Type B pancreatic cell (in vitro differentiated cells): ENCODE measurements at places on chromosomes 12 and 14.

DNA sequence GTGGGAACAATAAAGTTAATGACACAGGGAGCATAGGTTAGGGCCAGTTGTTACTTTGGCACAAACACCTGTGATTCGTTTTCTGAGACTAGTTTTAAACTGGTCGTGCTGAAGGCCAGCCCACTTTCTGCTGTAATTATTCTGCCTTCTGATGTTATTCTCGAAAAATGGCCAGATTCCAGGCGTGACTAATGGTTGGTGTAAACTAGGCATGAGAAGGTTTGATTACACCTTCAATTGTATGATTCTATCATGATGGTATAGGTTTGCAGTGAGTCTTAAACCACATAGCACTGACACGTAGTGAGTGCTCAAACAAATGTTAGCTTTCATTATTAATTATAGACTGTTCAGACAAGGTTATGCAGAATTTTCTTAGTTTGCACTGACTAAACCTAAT is 39.0 kb downstream of the CKB start:
- no peak overlapping the region for H3K27ac ChIP-seq
- H3K4me1 ChIP-seq, result peaks cover 5% of the 10 kb centered on the region
- DNase-seq, result no peak
- H3K36me3 ChIP-seq, result peaks cover 33% of the 10 kb centered on the region

DNA sequence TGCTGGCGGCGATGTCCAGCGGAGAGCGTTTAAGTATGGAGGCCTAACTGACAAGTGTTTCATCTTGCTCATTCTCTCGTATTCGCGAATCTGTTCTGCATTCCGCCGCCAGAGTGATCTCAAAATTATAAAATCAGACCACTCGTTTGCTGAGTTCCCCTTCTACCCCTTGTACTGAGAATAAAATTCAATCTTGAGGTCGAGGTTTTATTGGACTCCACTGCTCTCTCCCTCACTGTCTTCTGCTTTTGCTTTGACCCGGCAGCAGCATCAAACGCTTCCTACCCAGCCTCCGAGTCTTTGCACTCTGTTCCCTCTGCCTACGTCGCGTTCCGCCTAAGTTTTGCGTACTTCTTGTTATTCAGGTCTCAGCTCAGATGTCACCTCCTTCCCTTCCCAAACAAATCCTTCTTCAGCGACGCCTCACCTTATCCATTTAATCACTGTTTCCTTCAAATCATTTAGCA is 462 bp downstream of the KNTC1 start:
- no peak overlapping the region for H3K4me3 ChIP-seq
- no peaks in the 10 kb centered on the region for H3K27me3 ChIP-seq
- peaks cover 19% of the 10 kb centered on the region for H3K4me1 ChIP-seq
- H3K36me3 ChIP-seq, result peaks cover 16% of the 10 kb centered on the region

DNA sequence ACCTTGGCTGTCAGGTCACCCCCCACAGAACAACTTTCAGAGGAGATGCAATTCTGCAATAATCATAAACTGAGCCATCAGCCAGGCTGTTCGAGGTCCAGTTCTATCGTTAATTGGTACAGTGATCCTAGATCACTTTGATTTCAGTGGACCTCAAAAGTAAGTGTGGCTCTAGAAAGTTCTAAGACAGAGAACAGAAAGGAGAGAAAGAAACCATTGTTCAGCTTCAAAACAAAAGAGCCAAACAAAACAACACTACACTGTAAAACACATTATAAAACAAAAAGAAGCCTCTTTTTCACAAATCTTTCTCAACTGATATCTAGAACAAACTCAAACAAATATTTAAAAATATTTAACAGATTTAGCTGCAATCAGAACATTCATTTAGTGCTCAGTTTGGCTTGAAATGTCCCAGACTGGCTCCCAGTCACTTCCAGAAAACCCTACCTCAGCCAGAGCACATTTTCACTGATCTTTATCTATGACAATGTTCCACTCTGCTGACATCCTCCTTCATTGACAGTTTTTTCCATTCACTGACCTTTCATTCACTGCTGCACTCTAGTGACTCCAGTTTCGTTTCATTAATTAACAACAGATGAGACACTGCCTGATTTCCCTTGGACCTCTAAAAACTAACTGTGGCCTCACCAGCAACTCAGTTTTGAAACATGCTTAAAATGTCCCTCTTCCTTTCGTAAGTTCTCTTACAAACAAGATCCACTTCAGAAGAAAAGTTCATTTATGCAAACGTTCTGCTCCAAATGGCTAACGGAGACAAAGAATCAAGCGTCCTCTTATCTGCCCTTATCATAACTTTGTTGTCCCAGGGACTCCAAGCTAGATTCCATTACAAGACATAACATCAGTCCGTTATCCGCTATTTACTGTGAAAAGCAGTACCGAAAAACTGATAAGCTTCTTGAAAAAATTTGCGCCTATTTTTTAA is 56.8 kb downstream of the DUSP16 start:
- DNase-seq, result no peak
- H3K36me3 ChIP-seq, result peaks cover 35% of the 10 kb centered on the region
- H3K4me1 ChIP-seq, result peaks cover 18% of the 10 kb centered on the region
- H3K27me3 ChIP-seq, result no peaks in the 10 kb centered on the region

- no peak for DNase-seq
- no peaks in the 10 kb centered on the region for H3K36me3 ChIP-seq
- H3K4me3 ChIP-seq, result no peak overlapping the region
- H3K4me1 ChIP-seq, result no peaks in the 10 kb centered on the region
- H3K27ac ChIP-seq, result no peak overlapping the region
These were observed 30.1 kb upstream of the CLEC14A start for GRCh38 chr14:38285962-38286361.

DNA sequence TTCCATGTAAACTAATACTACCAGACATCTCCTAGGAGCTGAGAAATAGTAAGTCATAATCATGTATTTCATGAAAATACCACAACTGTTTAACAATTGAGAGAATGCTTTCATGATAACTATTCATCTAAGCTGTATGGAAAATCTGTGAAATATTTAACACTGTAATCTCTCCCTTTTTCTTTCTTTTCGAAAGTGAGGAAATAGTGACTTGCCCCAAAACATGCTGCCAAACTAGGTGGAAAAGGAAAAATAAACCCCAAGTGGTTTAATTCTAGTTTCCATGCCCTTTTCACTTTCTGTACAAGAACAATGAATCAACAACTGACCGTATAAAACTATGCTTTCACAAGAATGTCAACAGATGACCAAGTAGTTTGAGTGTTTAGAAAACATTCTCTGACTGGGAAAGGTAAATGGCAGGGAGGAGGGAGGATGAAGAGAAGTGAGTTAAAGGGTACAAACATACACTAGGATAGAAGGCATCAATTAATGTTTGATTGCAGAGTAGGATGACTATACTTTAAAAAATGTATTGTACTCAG is 147.5 kb upstream of the AVPR1A start:
- no peak overlapping the region for H3K27ac ChIP-seq
- no peak overlapping the region for H3K4me3 ChIP-seq
- H3K36me3 ChIP-seq, result no peaks in the 10 kb centered on the region
- no peak for DNase-seq
- H3K27me3 ChIP-seq, result no peaks in the 10 kb centered on the region
- H3K4me1 ChIP-seq, result peaks cover 22% of the 10 kb centered on the region

- peak within 1 kb of the TSS; percentile 94 for H3K27ac ChIP-seq
- peak within 1 kb of the TSS; percentile 96 for H3K4me3 ChIP-seq
These were observed at the start of gene RAN for GRCh38 chr12:130871286-130872178. Gene RAN (plus strand): TSS chr12:130872066. CDS start chr12:130872594, 528 bp downstream.

- H3K4me1 ChIP-seq, result no peaks in the 10 kb centered on the region
- DNase-seq, result no peak
- H3K27ac ChIP-seq, result no peak overlapping the region
- no peaks in the 10 kb centered on the region for H3K36me3 ChIP-seq
- peaks cover 70% of the 10 kb centered on the region for H3K27me3 ChIP-seq
These were observed 11.6 kb downstream of the SMIM41 start for GRCh38 chr12:52091061-52091460.

- H3K27me3 ChIP-seq, result no peaks in the 10 kb centered on the region
- H3K36me3 ChIP-seq, result no peaks in the 10 kb centered on the region
- peaks cover 1% of the 10 kb centered on the region for H3K4me1 ChIP-seq
- H3K27ac ChIP-seq, result no peak overlapping the region
- no peak overlapping the region for H3K4me3 ChIP-seq
- no peak for DNase-seq
These were observed 70.7 kb downstream of the TAOK3 start for GRCh38 chr12:118302053-118302452.

GRCh38 chr12:108969622-108970021 is 51.2 kb downstream of the SVOP start:
- H3K36me3 ChIP-seq, result no peaks in the 10 kb centered on the region
- H3K4me1 ChIP-seq, result peaks cover 4% of the 10 kb centered on the region
- DNase-seq, result no peak
- no peak overlapping the region for H3K27ac ChIP-seq
- peaks cover 6% of the 10 kb centered on the region for H3K27me3 ChIP-seq

DNA sequence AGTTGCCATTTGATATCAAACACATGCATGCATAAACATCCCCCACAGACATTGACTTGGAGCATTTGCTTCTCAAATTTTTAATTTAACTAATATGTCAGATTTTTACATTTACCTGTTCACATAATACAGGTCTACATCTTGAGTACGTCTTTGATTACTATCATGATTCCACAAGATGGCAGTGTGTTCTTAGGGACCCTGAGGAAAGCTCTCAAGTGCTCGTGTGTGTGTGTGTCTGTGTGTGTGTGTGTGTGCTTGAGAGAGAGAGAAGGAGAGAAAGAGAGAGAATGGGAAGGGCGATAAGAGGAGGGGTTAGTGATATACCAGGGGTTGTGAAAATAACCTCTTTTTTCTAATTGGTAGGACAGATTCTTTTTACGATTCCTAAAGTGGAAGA is 167.1 kb upstream of the OR4E1 start:
- no peaks in the 10 kb centered on the region for H3K36me3 ChIP-seq
- no peak overlapping the region for H3K4me3 ChIP-seq
- H3K27me3 ChIP-seq, result peaks cover 34% of the 10 kb centered on the region
- DNase-seq, result no peak

GRCh38 chr12:90683871-90684270 is 271.1 kb downstream of the CCER1 start:
- no peaks in the 10 kb centered on the region for H3K27me3 ChIP-seq
- no peak for DNase-seq
- no peak overlapping the region for H3K27ac ChIP-seq

DNA sequence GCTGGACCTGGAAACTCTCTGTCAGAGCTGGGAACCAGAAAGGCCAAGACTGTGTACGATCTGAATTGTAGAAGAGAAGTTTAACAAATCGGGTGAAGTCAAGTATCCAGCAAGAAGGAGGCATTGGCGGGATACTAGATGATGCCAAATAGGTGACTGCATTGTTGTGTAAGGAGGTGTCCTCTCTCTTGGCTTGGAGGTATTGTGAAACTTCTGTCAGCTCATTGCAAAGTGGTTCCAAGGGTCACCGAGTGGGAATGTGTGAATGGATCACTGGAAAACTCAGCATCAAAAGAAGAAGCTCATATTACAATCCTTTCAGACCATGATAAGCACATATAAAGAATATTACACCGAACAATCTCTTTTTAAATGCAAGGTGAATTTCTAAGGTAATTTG is 11.7 kb downstream of the NAV3 start:
- H3K27me3 ChIP-seq, result no peaks in the 10 kb centered on the region
- no peaks in the 10 kb centered on the region for H3K36me3 ChIP-seq
- no peak for DNase-seq
- no peak overlapping the region for H3K27ac ChIP-seq
- H3K4me1 ChIP-seq, result peaks cover 15% of the 10 kb centered on the region

- no peak overlapping the region for H3K27ac ChIP-seq
- DNase-seq, result no peak
- peaks cover 26% of the 10 kb centered on the region for H3K27me3 ChIP-seq
- no peak overlapping the region for H3K4me3 ChIP-seq
These were observed 57.0 kb upstream of the FBRSL1 start for GRCh38 chr12:132432721-132433577.

DNA sequence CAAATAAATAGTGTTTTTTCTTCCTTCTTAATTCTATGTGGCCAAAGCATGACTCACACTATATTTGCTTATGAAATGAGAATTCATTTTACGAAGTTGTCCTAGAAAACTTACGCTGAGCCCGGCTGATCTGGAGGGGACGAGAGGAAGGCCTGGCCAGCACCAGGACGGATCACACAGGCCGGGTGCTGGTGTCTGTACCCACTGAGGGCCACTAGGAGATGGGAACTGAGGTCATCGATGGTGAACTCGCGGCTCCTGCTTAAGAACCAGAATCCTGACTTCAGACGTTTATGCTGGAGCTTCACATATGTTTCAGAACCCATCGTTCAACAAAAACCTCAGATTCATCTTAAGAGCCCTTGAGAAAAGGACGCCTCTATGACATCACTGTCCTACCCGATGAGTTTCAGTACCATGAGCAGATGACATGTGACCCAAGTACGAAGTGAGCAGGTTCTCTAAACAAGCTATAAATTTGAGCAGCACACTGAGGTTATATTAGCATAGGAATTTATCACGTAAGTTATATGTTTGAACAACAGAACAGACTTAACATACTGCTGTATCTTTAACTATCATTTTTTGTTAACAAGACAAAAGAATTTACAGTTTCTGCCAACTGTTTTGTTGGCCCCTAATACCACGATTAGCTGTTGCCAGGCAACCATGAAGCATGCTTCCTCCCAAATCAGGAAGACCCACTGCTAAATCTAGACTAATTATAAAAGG is 111.9 kb downstream of the FOXN3 start:
- no peaks in the 10 kb centered on the region for H3K27me3 ChIP-seq
- no peak for DNase-seq
- peak overlapping the region; percentile 45 for H3K27ac ChIP-seq
- peaks cover 42% of the 10 kb centered on the region for H3K4me1 ChIP-seq
- H3K4me3 ChIP-seq, result peak overlapping the region; percentile 11

GRCh38 chr14:52661314-52661713 is 34.0 kb downstream of the ERO1A start:
- peaks cover 14% of the 10 kb centered on the region for H3K36me3 ChIP-seq
- H3K4me3 ChIP-seq, result no peak overlapping the region
- DNase-seq, result no peak
- no peaks in the 10 kb centered on the region for H3K27me3 ChIP-seq

DNA sequence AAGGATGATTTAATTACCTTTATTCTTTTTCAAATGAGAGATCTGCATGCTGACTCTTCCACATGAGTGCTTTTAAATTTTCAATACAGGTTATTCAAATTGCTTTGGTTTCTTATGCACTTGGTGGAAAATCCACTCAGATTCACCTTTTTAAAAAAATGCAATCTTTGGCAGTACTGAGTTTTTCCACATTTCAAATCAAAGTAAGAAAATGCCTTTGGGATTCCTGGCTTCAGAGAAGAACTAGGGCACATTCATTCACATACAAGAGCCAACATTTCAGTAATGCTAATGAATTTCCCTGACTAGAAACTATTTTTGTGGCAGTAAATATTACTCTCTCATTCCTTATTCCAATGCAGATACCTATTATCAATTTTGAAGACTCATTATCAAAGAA is 342.2 kb downstream of the ETNK1 start:
- no peak overlapping the region for H3K27ac ChIP-seq
- no peaks in the 10 kb centered on the region for H3K36me3 ChIP-seq

DNA sequence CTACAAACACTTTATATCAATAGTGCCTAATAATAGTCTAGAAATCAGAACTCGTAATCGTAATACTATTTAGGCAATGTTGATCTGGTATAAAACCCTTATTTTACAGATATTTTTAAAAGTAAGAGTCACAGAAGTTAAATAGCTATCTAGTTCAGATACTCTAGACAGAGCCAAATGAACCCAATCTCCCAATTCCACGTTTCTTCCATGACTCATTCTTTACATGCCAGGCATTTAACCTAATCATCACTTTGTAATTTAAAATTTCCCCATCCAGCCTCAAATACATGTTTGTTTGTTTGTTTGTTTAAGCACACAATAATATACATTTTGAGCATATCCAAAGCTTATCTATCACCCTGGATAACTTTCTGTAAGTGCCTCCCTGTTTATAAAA is 36.4 kb upstream of the GARIN6 start:
- H3K4me1 ChIP-seq, result no peaks in the 10 kb centered on the region
- H3K36me3 ChIP-seq, result no peaks in the 10 kb centered on the region
- DNase-seq, result no peak
- H3K4me3 ChIP-seq, result no peak overlapping the region
- no peak overlapping the region for H3K27ac ChIP-seq
